Stimulated activated naive CD4-positive, alpha-beta T cell treated with Interleukin-2 at 50 U/mL for 16 hours (primary cell): ENCODE measurements at places on chromosomes 7 and 10.

- no peak for DNase-seq
Measured at GRCh38 chr10:24866604-24867583, 85.5 kb downstream of the PRTFDC1 start.

DNA sequence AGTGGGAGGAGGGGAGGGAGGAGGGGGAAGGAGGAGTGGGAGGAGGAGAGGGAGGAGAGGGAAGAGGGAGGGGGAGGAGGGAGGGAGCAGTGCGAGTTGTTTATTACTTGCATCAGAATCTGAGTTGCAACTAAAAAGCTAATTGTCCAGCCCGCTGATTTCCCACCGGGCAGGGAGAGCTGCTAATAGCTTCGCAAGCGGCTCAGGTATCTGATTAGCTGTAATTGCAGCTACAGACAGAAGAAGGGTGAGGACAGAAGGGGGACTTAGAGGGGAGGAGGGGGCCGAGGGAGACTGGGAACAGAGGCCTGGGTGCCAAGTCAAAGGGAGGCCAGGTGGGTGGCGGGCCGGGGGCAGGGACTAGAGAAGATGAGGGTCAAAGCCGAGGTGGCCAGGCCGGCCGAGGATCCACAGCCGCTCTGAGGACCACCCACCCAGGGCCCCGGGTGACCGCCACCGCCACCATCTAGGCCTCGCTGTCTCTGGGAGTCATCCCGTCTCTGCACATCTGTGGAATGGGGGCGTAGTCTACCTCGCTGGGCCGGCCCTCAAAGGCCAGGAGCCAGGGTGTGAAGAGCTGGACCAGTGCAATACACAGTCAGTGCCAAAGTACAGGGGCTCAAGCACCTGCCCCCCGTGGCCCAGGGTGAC is 54.2 kb downstream of the MICALL2 start:
- DNase-seq, result no peak

DNA sequence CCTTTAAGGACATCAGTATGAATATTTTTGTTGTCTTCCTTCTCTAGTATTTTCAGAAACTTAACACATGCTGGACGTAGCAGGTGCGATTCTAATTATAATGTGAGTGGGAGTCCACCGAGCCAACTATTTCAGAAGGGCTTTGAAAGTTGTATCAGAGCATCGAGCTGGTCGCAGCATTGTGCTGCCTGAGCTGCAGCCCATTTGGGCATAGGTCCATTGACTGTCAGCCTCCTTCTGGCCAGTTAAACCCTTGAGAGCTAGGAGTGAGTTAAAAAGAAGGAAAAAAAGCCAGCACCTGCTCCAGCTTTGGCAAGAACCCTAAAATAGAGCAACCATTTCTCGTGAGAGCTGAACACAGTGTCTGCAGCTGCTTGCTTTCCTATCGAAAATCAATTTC is 47.8 kb downstream of the SLC35G1 start:
- no peak for DNase-seq

GRCh38 chr7:117172283-117172682 is 150.6 kb downstream of the WNT2 start:
- DNase-seq, result no peak

- DNase-seq, result no peak
Measured at GRCh38 chr7:82406937-82407336, 36.6 kb downstream of the CACNA2D1 start.

DNA sequence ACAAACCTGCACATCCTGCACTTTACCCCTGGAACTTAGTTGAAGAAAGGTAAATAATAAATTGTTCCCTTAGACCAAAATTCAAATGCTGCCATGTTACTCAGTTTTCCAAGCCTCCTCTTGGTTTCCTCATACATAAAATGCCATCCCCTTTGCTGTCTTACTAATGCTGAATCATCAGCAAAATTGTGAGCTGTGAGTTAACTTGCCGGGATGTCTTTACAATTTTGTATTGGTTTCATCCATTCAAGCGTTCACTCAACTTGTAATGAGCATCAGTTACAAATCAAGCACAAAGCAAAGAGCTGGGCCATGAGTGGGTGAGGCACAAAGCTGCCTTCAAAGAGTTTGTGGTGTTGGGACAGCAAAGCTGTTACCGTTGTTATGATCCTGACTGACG is 395.8 kb upstream of the ZMIZ1 start:
- no peak for DNase-seq

GRCh38 chr10:112624546-112625048 is 177.6 kb downstream of the VTI1A start:
- DNase-seq, result no peak

GRCh38 chr7:66641526-66641871 is 12.8 kb downstream of the KCTD7 start:
- DNase-seq, result no peak

GRCh38 chr10:84178160-84178609 is 4.6 kb downstream of the GPR15LG start:
- no peak for DNase-seq
